NCI-H1417 (cell line): ENCODE measurements at places on chromosomes 16 and 17.

DNA sequence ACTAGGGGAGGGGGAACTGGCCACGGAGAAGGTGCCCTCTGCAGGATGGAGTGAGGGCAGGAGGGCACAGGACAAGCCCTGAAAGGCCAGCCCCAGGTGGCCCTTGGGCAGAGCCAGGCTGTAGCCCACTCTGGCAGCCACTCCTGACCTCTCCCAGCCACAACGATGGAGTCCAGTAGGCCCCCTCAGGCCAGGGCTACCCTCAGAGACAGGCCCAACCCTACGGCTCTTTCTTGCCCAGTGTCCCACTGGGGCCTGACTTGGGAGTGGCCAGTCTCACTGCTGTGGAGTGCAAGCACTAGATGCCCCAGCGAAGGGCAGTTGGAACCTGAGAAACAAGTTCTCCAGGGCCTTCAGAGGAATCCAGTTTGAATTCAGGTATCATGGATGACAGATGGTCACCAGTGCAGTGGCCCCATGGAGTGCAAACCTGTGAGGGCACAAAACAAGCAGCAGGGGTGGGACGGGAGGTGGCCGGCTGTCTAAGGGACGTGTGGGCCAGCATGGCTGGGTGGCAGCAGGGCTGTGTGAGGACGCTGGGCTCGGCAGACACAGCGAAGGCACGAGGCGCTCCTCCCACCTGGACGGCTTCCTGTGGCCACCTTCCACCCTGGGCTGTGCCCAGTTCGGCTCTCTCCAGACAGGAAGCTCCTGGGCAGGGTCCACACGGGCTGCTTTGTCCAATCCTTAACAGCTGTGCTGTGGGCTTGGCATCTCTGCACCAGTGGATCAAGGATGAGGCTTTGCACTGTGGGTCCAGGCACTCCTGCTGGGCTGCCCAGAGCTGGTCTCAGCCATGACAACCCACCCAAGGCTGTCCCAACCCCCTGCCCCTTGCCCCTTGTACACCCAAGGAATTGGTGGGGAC, 72.1 kb downstream of the AMFR start:
- no peak for DNase-seq

DNA sequence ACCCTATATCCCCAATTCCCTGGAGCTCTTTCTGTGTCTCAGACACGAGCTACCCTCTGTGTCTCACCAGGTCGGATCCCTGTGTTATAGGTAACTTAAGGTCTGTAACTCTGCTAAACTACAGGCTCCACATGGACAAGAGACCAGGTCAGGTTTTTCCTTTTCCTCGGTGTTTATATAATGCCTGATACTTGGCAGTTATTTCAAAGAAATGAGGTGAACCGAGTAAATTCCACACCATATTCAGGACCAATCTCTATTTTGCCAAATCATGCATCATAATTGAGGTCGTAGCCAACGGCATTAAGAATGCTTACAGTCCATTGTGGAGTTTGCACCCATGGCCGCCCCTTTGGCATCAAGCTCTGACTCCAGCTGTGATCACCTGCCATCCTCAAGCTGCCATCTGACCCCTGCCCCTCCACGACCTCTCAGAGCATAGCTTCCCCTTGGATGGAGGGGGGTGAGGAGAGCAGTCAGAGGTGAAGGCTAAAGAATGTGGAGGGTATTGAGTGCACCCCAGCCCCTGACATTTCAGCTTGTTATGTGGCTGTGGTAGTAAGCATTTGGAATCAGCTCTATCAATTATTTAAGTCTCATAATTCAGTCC, 434.7 kb upstream of the RBFOX1 start:
- DNase-seq = no peak

DNA sequence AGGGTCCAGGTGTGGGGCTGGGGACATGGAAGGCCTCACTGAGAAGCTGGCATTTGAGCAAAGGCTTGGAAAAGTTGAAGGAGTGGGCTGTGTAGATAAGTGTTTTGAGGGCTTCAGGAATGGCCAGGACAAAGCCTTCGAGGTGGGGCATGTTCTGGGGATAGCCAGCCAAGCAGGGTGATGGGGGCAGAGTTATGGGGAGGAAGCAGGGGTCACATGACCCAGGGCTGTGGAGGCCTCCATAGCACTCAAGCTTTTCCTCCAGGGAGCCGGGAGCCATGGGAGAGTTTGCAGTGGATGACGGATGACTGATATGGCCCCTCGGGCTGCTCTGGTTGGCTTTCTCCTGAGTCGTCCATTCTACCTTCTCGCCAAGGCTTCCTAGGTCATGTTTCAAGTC, 27.6 kb downstream of the PLCG2 start:
- no peak for DNase-seq

GRCh38 chr17:42971589-42971988, 7.3 kb upstream of the AARSD1 start:
- no peak for DNase-seq

- peak; percentile 22 for DNase-seq
Measured at GRCh38 chr17:37273409-37274051, 102.3 kb upstream of the C17orf78 start.

DNA sequence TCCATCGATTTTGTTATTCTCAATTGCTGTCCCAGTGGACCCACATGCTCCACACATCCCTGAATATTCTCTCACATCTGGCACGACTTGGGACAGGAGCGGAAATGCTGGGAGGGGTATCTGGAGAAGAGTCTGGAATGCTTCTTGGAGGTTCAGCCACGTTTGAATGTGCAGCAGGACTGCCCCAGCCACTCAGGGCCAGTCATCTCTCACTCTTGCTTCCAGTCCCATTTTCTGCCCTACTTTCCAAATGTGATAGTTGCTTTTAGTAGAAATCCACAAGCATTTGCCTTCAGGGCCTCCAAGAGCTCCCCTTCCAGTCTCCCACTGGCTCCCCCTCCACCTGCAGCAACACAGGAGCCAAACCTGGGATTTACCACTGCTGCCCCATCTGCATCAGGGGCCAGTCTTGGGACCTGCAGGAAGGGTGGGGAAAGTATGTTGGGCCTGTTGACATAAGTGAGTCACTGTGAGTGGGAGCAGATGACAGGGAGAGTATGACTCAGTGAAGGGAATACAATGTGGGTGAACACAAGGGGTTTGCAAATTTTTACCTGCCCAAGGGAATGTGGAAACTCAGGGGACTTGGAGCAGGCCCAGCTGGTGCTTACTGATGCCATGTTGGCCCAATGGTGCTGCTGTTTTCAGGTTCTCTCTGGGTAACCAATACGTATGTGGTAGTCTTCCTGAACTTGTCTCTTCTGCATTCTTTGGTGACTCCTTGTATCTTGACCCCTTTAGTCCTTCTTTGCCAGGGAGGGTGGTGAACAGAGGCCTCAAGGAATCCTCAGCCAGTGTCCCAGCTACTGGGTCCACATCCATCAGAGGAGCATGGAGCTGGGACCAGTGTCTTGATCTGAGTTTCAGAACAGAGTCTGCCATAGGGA, 78.8 kb upstream of the CRHR1 start:
- no peak for DNase-seq

- DNase-seq = no peak
Measured at GRCh38 chr17:49210158-49211029, at the start of the genes ABI3 and GNGT2. ABI3 (plus strand) TSS chr17:49210707; CDS start chr17:49210725, 18 bp downstream. GNGT2 (minus strand) TSS chr17:49210574; CDS start chr17:49207422, 3,152 bp downstream.

GRCh38 chr16:53282975-53283946, 151.0 kb upstream of the RBL2 start:
- peak; percentile 5 for DNase-seq

DNA sequence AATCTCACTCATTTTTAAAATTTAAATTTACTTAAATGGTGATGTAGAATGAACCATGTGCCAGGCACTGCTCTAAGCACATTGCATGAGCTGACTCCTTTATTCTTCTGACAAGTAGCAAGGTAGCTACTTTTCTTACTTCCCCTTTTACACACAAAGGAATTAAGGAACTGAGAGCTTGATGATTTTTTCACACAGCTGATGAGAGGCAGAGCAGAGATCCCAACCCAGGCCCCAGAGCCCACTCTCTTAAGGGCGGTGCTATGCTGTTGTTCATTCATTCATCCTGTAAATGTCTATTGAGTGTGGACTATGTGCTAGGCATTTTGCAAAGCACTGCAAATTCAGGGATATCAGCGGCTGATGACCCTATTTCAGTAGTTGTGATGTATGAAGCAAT, 17.9 kb downstream of the SEC14L5 start:
- DNase-seq = no peak

DNA sequence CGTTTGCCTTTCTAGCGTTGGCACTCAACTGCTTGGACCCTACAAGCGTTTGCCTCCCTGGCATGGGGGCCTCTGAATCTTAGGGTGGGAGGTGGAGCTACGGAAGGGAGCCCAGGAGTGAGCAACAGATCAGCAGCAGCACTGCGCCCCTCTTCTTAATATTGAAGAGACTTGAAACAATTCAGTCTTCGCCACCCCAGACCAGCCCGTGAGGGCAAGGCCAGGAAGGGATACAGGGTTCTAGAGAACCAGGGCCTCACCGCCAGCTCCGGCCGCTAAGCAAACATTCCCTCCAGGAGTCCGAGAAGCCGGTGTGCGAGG, 1.5 kb upstream of the GPRC5C start:
- no peak for DNase-seq

GRCh38 chr16:12661656-12662172, 142.0 kb downstream of the CPPED1 start:
- DNase-seq = no peak

DNA sequence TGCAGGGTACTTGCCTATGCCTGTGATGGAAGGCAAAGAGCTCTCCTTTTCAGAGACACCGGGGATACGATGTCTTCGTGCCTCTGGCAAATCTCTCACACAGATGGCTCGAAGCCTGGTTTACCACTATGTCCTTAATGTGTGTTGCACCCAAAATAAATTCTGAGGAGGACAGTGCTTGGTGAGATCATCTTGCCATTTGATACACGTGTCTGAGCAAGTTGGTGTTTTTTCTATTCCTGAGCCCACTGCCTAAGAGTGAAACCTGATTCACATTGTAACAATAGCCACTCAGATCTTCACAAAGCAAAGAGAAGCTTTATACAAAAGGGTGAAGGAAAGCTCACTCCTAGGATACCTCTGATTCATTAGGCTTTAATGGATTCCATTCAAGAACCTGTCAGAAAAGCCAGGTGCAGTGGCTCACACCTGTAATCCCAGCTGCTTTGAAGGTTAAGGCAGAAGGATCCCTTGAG, 33.1 kb upstream of the AKAP1 start:
- DNase-seq = peak; percentile 93

- no peak for DNase-seq
Measured at GRCh38 chr17:47704736-47705135, 10.8 kb downstream of the TBKBP1 start.

- DNase-seq = no peak
Measured at GRCh38 chr16:12546918-12547607, 256.6 kb downstream of the CPPED1 start.

GRCh38 chr17:79888811-79889634, 49.8 kb upstream of the CBX4 start:
- no peak for DNase-seq

- no peak for DNase-seq
Measured at GRCh38 chr17:50459756-50460155, 8.9 kb downstream of the CHAD start.

DNA sequence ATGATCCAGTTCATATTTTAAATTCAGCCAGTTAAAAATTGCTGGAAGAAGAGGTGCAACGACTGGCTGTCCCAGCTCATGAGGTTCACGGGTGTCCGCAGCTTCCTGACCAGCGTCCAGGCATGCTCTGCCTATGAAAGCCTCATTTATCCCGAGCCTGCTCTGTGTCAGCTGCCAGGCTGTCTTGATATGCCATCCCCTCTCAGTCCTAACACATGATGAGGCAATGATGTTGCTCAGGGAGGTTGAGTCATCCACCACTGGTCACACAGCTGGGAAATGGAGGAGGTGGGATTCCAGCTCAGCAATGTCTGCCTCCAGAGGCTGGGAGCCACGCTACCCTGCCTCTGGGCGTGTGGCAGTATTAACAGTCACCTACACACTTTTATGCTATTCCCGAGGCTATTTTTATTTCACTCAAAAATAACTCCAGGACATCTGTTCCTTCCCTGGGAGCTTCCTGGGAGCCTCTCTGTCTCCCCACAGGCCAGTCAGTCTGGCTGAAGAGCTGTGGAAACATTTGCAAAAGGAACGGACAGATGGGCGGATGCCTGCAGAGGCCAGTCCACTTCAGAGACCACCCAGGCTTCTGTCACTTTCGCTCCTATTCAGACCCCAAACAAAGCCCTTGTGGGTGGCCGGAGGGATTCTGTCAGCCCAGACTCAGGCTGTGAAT, 22.5 kb downstream of the RAB11FIP4 start:
- DNase-seq = no peak

- no peak for DNase-seq
Measured at GRCh38 chr17:82983510-82984248, 95.7 kb upstream of the METRNL start.

GRCh38 chr16:72588551-72588950, 416.6 kb upstream of the PMFBP1 start:
- DNase-seq = no peak

DNA sequence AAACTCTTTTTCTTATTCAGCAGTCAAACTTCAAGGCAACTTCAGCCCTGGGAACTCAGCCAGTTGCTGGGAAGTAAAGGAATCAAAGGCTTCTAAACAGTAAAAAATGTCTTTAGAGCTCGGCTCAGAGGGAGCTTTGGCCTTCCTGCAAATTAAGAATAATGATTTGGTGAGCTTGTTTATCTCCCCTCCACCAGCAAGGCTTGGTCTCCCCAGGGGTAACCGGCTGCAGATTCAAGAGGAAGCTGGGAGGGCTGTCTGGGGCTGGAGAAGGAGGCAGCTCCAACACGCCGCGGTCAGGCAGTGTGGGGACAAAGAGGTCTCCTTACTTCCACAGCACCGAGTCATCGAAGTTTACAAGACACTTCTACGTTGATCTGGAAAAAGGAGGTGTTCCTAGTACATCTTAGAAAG, 17.7 kb upstream of the DOC2B start:
- DNase-seq = no peak

DNA sequence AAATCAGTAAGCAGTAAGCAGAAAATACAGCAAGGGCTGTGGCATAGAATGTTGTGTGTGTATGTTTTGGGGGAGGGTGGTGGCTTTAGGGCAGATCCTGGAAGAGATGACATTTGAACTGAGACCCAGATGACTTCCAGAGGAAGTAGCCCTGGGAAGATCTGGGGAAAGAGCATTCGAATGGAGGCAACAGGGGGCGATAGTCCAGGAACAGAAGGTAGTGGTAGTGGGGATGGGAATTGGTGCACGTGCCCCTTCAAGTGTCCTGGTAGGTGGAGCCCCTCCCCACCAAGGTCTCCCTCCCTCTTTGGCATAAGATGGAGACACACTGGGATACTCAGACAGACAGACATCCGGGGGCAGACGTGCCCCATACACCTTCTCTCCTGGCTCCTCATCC, 14.1 kb downstream of the ARHGEF15 start:
- DNase-seq = no peak

GRCh38 chr17:50028736-50029120, 27.2 kb upstream of the ITGA3 start:
- DNase-seq = no peak

- DNase-seq = no peak
Measured at GRCh38 chr16:35523991-35524390, 2064.6 kb downstream of the TP53TG3F start.

DNA sequence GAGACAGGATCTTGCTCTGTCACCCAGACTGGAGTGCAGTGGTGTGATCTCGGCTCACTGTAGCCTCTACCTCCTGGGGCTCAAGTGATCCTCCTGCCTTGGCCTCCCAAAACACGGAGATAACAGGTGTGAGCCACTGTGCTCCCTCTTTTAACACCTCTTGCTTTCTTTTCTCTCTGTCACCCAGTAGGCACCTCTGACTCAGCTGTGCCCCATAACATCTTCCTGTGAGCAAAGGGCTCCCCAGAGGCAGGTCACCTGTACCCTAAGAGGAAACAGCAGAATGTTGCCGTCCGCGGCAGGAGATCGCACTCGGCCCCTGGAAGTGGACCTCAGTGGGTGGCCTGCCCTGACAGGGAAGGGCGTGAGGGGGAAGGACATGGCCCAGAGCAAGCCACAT, 918 bp upstream of the NLRC3 start:
- no peak for DNase-seq

GRCh38 chr16:27242868-27243590, 25.5 kb downstream of the NSMCE1 start:
- peak; percentile 27 for DNase-seq
